Hair follicle dermal papilla cell (primary cell): ENCODE measurements at places on chromosomes 1 and 21. TPM values are rescaled to one million over a fixed set of nuclear protein-coding genes. Genes with fewer than 3 reads are reported as not detected.

The THEMIS2 gene
- total RNA-seq = 9.2 and 9.7 TPM in 2 replicates

The TTC22 gene
- not detected in 2 replicates for total RNA-seq

The TMEM81 gene
- total RNA-seq = 0.73 and 1.6 TPM in 2 replicates

The DISP3 gene
- total RNA-seq = not detected in 2 replicates

The RC3H1 gene
- 36.4 and 39.3 TPM in 2 replicates for total RNA-seq

The NHLH2 gene
- total RNA-seq = not detected in 2 replicates

The BGLAP gene
- 0.16 TPM in 1 of 2 replicates, not detected in the other for total RNA-seq

The ENO1 gene
- 1,174 and 1,609 TPM in 2 replicates for total RNA-seq

The RNU11 gene
- not detected in 2 replicates for total RNA-seq

The GPX7 gene
- total RNA-seq = 66.4 and 94.1 TPM in 2 replicates

The NDC1 gene
- 6.7 and 6.8 TPM in 2 replicates for total RNA-seq

The TNFSF18 gene
- total RNA-seq = 1.2 and 2.4 TPM in 2 replicates
